Activated CD8-positive, alpha-beta T cell treated with anti-CD3 and anti-CD28 coated beads for 36 hours (primary cell): ENCODE measurements at places on chromosomes 1 and 21.

- DNase-seq: no peak
These were observed 59.6 kb upstream of the DYNLT5 start for GRCh38 chr1:66692681-66693080.

- DNase-seq: peak; percentile 60
These were observed 1.2 kb upstream of the LUZP1 start for GRCh38 chr1:23169727-23170335.

GRCh38 chr1:217614200-217614712, 16.6 kb downstream of the GPATCH2 start:
- no peak for DNase-seq

- DNase-seq: no peak
These were observed 163.9 kb upstream of the DPT start for GRCh38 chr1:168892931-168893330.

GRCh38 chr1:54559771-54560231, 11.8 kb downstream of the ACOT11 start:
- no peak for DNase-seq

DNA sequence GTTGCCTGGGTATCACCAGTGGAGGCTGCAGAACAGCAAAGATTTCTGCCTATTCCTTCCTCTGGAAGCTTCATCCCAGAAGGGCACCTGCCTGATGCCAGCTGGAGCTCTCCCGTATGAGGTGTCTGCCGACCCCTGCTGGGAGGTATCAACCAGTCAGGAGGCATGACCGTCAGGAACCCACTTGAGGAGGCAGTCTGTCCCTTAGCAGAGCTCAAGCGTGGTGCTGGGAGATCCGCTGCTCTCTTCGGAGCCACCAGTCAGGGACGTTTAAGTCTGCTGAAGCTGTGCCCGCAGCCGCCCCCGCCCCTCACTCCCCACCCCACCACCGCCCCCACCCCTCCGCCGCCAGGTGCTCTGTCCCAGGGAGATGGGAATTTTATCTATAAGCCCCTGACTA, 23.1 kb upstream of the HFM1 start:
- DNase-seq: no peak

- no peak for DNase-seq
These were observed 72.2 kb upstream of the RALGPS2 start for GRCh38 chr1:178652506-178653490.

DNA sequence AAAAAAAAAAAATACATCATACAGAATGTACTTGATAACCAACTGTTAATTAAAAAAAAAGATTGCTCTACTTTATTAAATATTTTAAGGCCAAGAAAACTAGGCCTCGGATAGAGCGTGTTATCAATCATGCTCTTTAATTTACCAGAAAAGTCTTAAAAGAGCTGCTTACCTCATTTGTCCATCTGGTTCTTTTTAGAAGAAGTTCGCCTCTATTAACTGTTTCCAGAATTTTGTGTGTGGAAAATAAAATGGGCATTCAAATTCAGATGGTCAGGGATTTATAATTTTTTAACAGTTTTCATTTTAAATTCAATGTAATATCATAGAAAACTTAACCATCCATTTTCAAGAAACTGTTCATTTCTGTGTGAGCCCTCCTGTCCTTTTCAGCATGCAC, 53.8 kb downstream of the KCNK1 start:
- no peak for DNase-seq
